GM12864 (cell line): ENCODE measurements at places on chromosomes 5 and 9.

GRCh38 chr9:30519756-30520155 is 1864.7 kb upstream of the ACO1 start:
- DNase-seq, result no peak

DNA sequence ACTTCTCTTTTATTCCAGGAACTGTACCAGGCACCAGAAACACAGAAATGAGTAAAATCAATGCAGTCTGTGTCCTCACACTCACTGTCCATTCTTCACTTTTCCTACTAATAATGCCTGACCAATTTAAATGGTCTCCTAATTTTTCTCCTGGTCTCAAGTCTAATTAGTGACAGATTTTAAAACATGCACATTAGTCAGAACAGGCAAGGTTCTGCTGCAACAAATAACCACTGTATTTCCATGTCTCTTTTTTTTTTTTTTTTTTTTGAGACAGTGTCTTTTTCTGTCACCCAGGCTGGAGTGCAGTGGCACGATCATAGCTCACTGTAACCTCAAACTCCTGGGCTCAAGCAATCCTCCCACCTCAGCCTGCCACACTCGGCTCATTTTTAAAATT is 99.6 kb downstream of the CEMIP2 start:
- no peak for DNase-seq

DNA sequence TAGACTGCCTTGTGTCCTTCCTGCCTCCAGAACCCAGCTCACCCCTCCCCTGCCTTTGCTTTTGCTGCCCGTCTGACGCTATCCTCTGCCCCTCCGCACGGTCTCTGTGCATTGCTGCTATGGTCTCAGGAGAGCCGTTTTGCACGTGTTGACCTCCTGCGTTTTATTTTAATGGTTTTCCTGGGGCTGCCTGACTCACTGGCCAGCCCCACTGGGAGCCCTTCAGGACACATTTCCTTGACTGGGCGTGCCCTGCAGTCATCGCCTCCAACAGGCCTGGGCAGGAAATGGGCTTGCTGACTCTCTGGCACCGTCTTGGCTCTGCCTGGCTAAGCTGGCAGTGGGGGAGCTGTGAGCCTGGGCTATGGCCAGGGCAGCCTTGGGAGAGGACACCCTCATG is 17.9 kb upstream of the ASS1 start:
- DNase-seq, result no peak

DNA sequence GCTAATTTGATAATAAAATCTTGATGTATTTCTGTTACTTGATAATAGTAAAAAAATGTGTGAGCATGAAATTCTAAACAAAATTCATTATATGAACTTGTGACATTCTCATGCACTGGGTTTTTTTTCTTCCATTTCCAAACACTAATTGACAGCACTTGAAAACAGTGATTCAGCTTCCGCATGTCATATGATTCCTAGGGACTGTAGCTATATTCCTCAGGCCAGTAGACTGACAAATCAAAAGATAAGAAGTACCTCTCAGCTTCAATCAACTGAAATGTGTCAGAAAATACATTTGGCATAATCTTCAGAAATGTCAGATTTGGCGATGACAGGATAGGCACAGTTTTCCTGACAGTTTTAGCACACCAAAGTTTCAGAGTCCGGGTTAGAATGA is 52.5 kb downstream of the EFNA5 start:
- DNase-seq, result no peak

- DNase-seq, result no peak
Measured at GRCh38 chr9:80794197-80794596, 895.1 kb downstream of the TLE1 start.
